ENCODE measurements at places on chromosomes 6 and 20.

- no peak for DNase-seq
These were observed 222.4 kb upstream of the JARID2 start for GRCh38 chr6:15023448-15023847.

DNA sequence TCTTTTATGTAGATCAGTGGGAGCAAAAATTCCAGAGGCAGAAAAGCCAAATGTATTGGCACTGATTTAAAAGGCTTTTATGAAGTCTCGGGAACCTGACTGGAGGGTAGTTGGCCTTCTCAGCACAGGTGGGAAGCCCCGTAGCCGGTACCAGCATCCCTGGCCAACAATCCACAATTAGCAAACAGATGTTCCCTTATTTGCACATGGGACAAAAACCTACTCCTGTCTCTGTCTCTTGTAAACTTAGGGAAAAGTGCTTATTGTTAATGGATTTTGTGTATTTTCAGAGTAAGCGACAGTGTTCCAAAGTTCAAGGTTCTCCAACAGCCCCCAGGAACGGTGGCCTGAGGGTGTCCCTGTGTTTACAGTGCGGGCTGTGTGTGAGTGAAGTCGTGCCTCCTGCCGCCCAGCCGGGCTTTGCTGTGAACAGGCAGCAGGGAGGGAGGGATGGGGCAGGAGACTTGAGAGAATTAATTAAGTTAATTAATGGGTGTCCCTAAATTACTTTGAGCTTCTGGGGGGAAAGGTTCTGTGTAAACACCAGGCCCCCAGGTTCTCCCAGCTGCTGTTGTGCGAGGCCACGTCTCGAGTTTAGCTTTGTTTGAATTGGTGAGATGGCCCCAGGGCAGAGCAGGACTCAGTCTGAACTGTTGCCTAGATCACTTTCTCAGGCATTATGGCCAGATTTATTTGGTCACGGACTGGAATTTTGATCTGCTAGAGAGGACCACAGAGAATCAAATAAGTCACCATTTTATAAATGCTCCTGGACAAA, 3.9 kb downstream of the SYNJ2 start:
- peak; percentile 74 for DNase-seq

DNA sequence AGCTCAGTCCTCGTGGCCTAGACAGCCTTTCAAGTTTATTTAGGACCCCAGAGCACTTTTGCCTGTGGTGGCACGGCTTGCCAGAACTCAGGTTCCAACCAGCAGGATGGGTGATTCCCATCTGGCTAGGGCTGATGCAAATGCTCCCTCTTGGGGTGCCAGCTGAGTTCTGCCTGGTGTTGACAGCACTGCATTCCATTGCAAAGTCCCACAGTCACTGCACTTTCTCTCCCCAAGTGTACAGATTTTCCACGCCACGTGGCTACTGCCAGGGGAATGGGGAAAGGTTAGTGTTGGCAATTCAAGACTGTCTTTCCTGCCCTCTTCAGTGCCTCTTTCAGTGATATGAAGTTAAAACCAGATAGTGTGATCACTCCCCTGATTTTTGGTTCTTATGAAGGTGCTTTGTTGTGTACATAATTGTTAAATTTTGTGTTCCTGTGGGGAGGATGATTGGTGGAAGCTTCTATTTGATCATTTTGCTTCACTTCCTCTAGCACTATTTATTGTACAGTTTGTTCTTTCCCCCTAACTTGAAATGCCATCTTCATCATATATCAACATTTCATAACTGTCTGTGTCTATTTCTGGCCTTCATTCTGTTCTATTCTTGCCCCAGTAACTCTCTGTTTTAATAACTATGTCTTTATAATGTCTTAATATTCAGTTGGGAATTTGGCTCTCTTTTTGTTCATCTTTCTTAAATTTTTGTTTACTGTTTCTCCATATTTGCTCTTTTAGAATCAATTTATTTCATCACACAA, 86.2 kb downstream of the CFAP61 start:
- no peak for DNase-seq

DNA sequence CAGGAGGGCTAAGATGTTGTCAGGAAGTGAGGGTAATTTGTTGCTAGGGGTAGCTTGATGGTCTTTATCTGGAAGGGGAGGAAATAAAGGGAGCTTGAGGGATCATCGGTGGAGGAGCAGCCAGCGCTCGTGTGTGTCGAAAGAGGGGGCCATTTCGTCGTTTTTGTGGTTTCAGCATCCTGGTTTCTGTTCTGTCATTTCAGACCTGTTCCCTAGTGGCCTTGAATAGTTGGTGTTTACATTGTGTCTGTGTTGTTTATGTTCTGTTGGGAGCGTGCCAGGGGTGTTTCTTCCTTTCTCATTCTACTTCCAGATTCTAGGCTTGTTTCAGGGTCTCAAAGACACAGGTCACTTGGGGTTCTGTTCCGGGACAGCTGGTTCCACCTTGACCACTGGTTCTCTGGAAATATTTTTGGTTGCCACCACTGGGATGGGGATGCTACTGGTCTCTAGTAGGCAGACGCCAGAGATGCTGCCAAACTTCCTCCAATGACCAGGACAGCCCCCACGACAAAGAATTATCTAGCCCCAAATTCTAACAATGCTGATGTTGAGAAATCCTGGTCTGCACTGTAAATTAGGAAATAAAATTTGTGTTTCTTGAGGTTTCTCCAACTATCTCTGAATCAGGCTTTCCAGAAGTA, 113.9 kb upstream of the NAA20 start:
- no peak for DNase-seq

DNA sequence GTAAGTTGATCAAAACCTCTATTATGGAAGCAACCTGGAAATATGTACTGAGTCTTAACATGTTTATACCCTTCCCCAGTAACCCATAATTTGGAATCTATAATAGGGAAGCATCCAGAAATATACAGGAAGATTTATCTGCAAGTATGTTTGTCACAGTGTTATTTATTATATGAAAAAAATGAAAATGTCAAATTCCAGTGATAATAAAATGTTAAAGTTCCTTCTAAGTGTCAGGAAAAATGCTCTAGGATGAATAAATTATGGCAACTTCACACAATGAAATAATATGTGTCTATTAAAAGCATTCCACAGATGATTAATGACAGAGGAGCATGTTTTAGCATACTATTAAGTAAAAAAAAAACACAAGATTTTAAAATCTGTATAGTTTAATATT, 237.7 kb upstream of the PRND start:
- no peak for DNase-seq

GRCh38 chr20:43787937-43788336, 61.1 kb upstream of the GTSF1L start:
- no peak for DNase-seq

GRCh38 chr20:57938158-57939108, 228.6 kb upstream of the PMEPA1 start:
- no peak for DNase-seq

GRCh38 chr20:1436263-1436662, 30.4 kb downstream of the NSFL1C start:
- DNase-seq: no peak

DNA sequence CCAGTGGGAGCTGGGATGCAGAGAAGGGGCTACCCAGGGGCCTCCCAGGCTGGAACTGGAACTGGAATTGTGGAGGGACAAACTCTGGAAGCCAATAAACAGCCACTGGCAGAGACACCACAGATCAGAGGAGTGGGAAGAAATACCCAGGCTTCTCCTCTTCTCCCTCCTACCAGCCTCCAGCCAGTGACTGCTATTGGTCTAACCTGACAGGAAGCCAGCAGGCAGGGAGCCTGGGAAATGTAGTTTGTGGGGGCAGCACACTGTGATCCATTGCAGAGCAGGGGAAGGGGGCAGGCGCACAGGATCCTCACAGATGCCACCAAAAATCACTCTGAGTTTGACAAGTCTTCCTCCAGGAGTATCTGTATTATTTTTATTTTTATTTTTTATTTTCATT, 12.1 kb upstream of the MLN start:
- no peak for DNase-seq
